ENCODE measurements at places on chromosomes 2 and 18.

GRCh38 chr2:46150445-46150955, 146.7 kb upstream of the EPAS1 start:
- DNase-seq = no peak

DNA sequence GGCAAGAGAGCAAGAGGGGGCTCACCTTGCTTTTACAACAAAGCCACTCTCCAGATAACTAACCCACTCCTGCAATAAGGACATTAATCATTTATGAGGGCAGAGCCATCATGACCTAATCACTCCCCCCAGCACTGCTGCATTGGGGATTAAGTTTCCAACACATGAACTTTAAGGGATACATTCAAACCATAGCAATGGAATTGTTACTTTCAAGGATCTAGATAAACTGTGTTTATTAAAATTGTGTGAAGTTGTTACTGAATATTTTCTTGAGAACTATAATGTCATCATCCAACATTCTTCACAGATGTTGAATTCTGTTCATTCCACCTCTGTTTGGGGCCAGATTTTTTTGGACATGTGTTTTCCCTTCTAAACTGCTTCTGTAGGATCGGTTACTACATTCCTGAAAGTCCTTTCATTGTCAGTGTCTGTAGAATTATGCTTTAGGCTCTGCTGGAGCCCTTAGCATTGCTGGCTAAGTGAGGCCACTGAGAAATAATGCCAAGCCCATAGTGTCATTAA, 50.4 kb downstream of the SPATS2L start:
- DNase-seq = no peak

- no peak for DNase-seq
Measured at GRCh38 chr2:208549546-208550158, 143.1 kb downstream of the PTH2R start.

GRCh38 chr2:70939001-70939838, 3.5 kb downstream of the ATP6V1B1 start:
- no peak for DNase-seq

All from endothelial cell (in vitro differentiated cells).